ENCODE measurements at places on chromosomes 12 and 14.

DNA sequence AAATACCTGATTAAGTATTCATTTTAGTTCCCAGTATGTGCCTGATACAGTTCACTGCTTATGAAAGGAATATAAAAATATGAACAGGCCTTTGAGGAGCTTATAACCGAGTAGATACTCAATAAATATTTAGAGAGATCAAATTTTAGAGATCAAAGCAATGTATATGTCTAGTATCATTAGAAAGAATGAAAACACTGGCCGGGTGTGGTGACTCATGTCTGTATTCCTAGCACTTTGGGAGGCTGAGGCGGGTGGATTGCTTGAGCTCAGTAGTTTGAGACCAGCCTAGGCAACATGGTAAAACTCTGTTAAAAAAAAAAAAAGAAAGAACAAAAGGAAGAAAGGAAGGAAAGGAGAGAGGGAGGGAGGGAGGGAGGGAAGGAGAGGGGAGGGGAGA lies 113.2 kb upstream of the EEA1 start:
- no peak for DNase-seq

DNA sequence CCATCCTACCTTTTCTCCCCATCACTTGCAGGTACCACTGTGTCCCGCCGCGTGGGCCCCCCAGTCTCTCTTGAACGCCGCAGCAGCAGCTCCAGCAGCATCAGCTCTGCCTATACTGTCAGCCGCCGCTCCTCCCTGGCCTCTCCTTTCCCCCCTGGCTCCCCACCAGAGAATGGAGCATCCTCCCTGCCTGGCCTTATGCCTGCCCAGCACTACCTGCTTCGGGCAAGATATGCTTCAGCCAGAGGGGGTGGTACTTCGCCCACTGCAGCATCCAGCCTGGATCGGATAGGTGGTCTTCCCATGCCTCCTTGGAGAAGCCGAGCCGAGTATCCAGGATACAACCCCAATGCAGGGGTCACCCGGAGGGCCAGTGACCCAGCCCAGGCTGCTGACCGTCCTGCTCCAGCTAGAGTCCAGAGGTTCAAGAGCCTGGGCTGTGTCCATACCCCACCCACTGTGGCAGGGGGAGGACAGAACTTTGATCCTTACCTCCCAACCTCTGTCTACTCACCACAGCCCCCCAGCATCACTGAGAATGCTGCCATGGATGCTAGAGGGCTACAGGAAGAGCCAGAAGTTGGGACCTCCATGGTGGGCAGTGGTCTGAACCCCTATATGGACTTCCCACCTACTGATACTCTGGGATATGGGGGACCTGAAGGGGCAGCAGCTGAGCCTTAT lies 9.2 kb downstream of the ARHGAP9 start:
- no peak for DNase-seq

- no peak for DNase-seq
Measured at GRCh38 chr14:24958271-24958670, 91.7 kb downstream of the STXBP6 start.

GRCh38 chr14:54001189-54001878 lies 44.7 kb upstream of the BMP4 start:
- DNase-seq = no peak

GRCh38 chr14:72782817-72783216 lies 111.1 kb downstream of the DPF3 start:
- DNase-seq = no peak

DNA sequence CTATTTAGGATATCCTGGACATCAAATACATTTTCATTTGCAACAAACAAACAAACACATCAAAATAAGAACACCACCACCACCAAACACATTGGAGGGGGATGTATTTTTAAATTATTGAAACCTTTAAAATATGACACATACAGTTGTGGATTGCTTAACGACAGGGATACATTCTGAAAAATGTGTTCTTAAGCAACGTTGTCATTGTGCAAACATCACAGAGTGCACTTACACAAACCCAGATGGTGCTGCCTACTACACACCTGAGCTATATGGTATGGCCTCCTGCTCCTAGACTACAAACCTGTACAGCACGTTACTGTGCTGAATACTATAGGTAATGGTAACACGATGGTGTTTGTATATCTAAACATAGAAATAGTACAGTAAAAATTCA lies 19.4 kb downstream of the PYGL start:
- DNase-seq = no peak

- DNase-seq = no peak
Measured at GRCh38 chr12:27861428-27862167, 81.6 kb upstream of the MANSC4 start.

- no peak for DNase-seq
Measured at GRCh38 chr12:67382241-67382871, 113.2 kb downstream of the CAND1 start.

DNA sequence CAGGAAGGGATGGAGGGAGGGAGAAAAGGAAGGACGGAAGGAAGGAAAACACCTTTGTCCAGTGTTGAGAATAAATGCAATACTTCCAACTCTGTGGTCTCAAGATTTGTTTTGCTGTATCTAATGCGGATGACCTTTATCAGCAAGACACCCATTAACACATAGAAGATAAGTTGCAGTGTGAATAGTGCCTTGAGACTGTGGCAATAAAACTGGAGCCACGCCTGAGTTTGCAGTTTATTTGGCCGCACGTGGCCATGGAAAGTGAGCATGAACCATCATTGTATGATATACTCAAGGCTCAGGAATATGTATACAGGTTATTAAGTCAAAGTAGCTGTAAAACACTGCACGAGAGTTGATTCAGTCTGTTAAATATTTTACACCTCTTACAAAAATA lies 113.6 kb upstream of the EEA1 start:
- DNase-seq = no peak

DNA sequence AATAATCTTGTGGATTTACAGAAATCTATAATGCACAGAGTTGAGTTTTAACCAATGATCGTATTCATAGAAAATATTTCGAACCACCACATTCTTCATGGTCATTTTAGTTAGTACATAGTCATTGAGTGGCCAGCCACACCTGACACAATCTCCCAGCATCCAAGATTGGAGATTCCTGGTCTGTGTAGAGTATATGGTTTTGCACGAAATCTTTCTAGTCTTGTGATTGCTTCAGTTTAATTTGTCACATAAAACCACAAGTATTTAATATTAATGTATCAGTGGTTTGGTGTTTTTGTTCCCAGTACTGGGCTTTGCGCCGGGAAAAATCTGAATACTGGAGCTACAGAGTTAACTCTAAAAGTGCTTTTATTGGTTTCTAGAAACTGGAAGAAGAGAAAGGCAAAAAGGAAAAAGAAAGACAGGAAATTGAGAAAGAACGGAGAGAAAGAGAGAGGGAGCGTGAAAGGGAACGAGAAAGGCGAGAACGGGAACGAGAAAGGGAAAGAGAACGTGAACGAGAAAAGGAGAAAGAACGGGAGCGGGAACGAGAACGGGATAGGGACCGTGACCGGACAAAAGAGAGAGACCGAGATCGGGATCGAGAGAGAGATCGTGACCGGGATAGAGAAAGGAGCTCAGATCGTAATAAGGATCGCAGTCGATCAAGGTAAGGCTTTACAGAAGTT lies 33.4 kb upstream of the PSEN1 start:
- DNase-seq = no peak

DNA sequence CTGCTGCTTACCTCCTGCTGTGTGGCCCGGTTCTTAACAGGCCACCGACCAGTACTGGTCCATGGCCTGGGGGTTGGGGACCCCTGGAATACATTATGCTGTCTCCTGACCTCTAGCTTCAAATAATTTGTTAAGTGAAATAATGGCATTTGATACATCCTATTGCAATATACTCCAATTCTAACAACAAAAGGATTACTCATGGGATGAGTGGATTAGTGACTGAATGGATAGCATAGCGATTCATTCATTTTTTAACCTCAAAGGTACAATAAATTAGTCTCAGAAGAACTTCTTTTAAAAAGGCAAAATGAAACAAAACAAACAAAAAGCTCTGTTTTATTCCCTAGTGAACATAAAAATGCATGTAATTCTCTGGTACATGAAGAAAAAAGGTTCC lies 147.9 kb upstream of the PKP2 start:
- DNase-seq = no peak

- DNase-seq = no peak
Measured at GRCh38 chr14:103164006-103164405, 40.7 kb downstream of the TNFAIP2 start.

- DNase-seq = peak; percentile 13
Measured at GRCh38 chr12:3988519-3989217, 115.5 kb upstream of the PARP11 start.

DNA sequence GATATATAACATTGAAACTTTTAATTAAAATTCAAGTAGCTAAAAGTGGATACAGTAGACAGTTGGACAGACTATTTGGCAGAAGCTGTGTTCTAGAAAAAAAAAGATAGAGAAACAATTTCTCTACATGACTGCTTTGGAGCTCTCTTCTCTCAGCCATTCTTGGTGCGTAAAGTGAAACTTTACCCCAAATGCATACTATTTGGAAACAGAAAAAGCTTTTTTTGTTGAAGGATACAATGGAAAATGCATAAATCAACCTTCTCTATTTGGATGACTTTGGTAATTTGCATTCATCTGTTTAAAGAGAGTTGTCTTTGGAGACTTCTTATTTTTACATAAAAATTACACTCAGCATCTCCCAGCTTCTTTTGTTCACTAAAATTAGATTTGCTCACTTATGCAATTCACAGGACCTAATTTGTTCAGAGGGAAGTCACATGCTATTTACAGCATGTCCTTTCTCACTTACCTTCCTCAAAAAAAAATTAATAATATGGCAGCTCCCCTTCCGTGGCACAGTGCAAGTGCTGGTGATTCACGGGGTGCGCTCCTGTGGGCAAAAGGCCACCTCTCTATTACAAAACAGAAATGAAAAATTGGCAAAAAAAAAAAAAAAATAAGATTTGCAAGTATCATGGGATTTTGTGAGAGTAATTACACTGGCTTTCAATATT lies 498.9 kb downstream of the RERGL start:
- DNase-seq = no peak

DNA sequence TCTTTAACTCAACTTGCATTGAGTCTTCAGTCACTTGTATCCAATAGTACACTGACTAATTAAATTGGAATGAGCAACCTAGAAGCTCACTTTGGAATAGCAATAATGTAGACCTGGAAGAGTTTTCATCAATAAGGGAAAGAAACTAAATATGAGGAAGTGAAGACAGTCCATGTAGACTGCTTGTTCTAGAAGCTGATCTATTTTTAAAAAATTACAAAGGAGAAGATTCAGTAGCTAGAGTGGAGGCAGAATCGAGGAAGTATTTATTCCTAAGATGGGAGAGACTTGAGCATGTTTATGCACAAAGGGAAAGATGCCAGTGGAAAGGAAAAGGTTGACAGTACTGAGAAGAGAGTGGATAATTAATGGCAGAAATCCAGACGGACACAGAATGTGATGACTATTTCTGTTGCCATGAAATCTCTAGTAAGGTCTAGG lies 156.3 kb upstream of the PDE3A start:
- DNase-seq = no peak

DNA sequence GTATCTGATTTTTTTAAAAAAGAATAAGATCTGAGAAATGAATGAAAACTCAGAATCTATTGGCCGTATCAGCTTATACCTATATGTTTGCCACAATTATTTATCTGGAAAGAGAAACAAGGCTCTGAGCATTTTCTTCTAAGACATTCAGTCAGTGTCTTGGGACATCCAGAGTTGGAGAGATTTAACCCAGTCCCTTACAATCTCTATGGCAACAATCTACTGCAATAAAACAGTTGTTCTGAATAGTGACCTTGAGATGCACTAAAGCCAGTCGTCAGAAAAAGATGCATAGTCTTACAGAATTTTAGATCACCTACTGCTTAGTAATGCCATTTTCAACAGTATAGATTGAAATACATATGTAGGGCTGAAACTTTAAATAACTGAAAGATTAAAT lies 52.0 kb upstream of the SOCS2 start:
- DNase-seq = no peak

- DNase-seq = no peak
Measured at GRCh38 chr12:51364001-51364400, 17.5 kb upstream of the CELA1 start.

GRCh38 chr12:116490471-116490870 lies 68.7 kb upstream of the MAP1LC3B2 start:
- no peak for DNase-seq

- no peak for DNase-seq
Measured at GRCh38 chr12:80413462-80413861, 30.6 kb upstream of the PTPRQ start.

DNA sequence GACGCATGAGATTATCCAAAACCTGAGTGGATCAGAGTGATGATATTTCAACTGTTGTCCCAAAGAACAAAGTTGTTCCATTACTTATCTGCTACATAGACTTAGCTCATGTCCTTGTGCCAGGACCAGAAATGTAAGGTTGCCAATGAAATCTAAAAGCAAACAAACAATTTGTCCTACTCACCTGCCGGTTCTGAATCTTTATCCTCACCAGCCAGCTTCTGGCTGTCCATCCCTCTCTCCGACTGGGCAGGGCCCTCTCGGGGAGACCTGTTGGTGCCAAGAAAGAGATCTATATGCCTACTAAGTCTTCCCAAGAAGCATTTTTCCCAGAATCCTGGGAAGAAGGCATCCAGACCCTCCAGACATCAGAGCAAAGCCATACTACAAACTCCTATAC lies 5.5 kb downstream of the KMT2D start:
- no peak for DNase-seq

Measured in stimulated activated CD4-positive, alpha-beta T cell treated with anti-CD3 and anti-CD28 coated beads, Interleukin-4, amount 100 ng/mL, for 4 hours (primary cell).